ENCODE measurements at places on chromosomes 3 and 15.

GRCh38 chr3:142963234-142963515 lies 299 bp downstream of the PAQR9 start:
- DNase-seq = no peak

GRCh38 chr3:183195266-183195665 lies 32.7 kb upstream of the LAMP3 start:
- no peak for DNase-seq

DNA sequence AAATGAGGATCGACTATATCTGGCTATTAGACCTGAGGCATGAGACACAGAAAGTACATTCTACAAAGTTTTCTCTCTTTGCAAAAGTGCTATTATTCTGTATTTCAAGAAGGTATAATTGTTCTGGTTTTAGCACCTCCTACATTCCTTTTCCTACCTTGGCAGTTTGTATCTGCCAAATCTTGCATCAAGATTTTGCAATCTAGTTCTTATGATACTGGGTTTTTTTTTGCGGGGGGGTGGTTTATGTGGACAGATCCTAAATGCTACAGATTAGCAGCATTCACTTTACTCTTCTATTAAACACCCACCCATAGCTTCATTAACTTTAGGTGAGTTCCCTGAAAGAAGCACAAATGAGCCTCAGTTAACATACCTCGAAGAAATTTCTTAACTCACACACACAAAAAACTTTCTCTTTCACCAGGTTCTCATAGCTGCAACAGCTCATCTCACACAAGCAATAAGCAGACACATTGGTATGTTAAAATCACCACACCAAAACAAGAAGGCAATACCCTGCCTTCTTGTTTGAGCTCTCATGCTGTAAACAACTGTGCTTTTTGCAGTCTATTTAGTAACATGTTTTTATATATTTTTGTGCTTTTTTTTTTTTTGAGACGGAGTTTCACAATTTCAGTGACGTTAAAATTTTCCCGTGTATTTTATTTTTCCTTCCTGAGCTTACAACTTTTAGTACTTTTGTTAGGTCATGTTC lies 73.0 kb upstream of the VGLL4 start:
- DNase-seq = no peak

DNA sequence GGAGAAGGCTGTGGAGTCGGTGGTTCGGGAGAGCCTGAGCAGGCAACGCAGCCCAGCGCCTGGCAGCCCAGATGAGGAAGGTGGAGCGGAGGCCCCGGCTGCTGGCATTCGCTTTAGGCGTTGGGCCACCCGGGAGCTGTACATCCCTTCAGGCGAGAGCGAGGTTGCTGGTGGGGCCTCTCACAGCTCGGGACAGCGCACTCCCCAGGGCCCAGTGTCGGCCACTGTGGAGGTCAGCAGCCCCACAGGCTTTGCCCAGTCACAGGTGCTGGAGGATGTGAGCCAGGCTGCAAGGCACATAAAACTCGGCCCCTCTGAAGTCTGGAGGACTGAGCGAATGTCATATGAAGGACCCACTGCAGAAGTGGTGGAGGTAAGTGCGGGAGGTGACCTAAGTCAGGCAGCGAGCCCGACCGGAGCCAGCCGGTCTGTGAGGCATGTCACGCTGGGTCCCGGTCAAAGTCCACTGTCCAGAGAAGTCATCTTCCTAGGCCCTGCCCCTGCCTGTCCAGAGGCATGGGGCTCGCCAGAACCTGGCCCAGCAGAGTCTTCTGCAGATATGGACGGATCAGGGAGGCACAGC lies 26.7 kb downstream of the SYNM start:
- DNase-seq = no peak

- DNase-seq = no peak
Measured at GRCh38 chr3:188904670-188905069, 267.1 kb upstream of the TPRG1 start.

DNA sequence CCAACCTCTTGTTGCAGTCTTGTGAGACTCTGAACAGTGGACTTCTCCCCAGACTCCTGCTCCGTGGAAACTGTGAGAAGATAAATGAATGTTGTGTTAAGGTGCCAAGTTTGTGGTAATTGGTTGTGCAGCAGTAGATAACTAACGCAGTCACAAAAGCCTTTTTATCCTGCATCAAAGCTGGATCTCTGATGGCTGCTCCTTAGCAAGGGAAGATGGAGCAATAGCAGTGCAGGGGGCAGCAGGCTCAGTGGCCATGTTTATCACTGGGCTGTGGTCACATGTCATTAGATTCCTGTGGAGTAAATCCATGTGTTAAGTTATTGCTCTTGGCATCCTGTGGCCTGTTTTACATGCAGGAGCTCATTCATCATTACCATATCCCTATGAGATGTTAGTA lies 13.5 kb downstream of the CMTM7 start:
- DNase-seq = no peak

DNA sequence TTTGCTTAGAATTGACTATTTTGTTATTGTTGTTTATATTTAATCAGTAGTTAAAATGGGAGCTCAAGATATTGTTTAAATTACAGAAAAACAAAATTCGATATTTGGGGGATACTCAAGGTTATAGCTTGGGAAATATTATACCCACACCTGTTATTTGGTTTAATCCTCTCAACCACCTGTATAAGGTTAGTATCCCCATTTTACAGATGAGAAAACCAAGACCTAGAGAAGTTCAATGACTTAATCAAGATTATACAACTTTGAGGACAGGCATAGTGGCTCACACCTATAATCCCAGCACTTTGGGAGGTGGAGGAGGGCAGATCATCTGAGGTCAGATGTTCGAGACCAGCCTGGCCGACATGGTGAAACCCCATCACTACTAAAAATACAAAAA lies 39.8 kb upstream of the CA12 start:
- DNase-seq = no peak

DNA sequence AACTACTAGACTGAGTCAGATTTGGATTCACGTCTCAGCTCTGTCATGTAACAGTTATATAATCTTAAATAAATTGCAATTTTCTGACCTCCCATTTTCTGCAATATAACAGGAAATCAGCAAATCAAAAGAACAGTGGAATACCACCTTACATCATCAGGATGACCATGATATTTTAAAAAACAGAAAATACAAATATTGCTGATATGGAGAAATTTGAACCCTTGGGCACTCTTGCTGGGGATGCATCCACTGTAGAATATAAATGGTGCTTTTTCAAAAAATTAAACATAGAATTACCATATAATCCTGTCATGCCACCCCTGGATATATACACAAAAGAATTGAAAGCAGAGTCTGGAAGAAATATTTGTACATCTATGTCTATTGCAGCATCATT lies 982.5 kb downstream of the TBL1XR1 start:
- no peak for DNase-seq

DNA sequence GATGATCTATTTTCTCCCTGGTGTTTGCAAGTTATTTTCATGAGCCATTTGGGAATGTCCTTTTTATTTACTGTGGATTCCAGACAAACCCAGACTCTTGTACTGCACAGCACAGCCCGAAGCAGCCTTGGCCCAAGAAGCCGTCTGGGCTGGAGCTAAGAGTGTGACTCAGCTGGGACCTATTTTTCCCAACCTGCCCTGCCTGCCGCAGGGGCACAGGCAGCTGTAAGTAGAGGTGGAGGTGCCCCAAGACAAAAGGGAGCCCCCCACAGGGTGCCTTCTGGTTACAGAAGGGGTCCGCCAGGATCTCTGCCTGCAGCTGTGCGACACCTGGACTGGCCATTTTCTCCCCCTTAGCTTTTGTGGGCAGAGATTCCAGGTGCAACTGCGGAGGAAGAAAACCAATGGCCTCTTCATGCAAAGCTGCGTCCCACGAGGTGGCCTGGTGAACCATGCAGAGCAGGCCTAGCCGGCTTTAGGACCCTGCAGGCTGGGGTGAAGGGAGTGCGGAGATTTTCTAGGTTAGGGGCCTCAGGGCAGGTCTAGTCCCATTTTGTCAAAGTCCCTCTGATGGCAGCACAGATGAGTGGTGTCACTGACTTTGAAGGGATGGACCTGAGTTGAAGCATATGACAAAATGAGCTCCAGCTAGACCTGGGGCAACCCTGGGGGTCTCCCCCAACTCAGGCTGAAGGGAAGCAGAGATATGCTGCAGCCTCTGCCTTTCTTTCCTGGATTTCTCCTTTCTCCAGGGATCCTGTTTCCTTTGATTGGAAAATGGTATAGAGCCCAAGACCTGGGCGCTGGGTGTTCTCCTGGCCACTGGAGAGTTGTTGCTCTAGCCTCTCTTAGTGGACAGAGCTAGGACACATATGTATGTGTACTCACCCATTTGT lies 131.2 kb downstream of the KLF13 start:
- DNase-seq = no peak

DNA sequence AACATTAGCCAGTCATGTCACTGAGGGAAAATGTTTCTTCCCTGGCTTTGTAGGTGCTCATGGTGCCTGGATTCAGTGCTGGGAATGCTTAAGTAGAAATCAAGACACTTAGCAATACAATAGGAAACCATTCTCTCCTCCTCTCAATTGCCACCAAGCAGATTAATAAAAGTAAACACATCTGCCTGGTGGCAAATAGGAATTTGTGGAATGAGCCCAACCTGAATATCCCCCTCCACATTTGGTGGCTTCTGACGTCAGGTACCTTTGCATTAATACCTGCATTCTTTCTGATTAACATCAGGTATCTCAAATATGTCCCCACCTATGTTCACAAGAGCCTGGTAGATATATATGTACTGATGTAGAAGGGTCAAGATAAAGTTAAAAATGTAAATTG lies 42.7 kb downstream of the PPP2R3A start:
- DNase-seq = no peak

DNA sequence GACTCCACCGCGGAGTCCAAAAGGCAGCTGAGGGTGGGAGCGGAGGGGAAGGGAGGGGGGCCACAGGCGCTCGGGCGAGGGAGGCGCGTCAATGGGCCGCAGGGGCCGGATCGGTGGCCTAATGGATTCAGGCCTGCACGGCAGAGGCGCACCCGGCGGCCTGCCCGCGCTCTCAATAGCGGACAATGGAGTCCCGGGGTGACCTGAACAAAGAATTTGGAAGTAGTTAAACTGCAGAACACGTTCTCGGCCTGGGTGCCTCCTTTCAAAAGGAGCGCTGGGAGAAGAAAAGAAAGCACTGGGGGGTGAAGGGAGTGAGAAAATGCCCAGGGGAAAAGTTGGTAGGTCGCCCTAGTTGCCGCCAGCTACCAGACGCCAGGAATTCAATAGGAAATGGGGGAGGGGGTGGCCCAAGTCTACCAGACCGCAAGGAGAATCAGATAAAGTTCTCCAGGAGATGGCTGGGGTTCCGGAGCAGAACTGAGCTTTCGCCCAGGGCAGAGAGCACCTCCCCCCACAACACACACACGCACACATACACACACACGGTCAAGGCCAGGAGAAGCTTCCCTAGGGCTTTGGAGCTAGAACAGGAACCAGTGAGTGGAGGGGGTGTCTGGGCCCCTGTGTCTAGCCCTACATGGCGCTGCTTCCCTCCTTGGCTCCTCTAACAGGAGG lies 25.8 kb upstream of the POLG start:
- no peak for DNase-seq

- no peak for DNase-seq
Measured at GRCh38 chr3:26768068-26768651, 145.6 kb downstream of the LRRC3B start.

DNA sequence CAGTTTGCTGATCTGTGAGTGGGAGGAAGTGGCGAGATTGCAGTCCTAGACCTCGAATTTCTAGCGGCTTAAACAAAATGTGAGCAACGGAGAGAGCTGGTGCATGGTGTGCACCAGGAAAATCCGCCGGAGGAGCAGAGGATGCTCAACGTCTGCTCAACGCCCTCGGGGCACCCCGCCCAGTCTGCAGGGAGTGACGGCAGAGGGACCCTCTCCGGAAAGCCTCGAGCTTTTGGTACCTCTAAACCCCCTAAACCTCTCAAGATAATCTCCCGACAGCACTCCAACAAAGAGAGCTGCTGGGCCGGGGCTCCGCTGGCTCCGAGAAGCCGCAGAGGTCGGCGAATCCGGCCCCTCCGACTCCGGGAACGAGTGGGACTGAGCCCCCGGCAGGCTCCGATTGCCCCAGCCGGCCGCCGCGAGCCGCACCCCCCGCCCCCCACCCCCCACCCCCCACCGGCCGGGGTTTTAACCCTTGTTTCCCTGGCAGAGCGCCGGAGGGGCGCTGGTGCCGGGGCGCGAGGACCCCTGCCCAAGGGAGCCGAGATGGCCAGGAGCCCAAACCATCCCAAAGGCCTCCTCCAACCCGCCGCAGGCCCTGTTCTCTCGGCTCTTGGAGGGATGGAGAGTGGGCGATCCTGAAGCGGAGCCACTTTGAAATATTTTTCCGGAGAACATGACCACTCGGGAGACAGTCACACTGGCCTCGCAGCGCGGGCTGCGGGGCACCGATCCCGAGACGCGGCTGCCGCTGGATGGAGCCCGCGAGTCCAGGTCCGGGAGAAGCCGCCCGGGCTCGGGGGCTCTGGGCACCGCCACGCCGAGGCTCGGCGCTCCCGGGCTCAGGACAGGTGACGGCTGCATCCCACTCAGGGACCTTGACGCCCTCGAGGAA lies 1.5 kb downstream of the MEGF11 start:
- DNase-seq = peak; percentile 24
